ENCODE measurements at places on chromosomes 2 and 18.

GRCh38 chr2:227016894-227017293 is 147.1 kb downstream of the COL4A4 start:
- no peak for DNase-seq

DNA sequence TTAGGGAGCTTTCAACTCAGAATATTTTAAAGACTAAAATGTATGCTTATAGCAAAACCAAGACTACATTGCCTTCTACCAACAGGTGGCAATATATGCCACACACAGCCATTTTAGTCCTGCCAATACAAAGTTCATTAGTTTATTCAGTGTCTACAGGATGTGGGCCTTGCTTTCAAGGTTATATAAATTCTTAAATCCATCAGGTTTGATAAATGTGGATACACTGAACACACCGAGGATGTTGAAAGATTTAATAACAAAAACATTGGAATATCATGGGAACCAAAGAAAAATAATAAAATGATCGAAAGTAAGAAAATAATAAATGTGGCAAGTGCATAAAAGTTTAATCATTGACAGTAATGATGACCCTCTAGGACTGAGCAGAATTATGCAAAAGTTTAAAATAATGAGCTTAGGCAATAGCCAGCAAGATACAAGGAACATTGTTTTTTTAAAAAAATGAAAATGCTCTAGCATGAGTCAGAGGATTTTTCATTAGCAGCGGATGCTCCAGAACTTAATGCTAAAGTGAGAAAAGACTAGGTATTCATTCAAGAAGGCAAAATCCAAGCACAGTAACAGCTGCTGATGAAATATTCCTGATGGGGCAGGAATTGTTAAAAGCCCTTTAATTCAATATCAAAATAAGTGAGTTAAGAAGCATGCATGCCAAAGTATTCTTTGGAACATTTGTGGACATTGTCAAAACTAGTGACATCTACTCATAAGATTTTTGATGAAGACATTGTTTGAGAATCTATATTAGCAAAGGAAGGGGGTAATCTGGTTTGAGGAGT is 14.2 kb downstream of the SCN9A start:
- DNase-seq = no peak

GRCh38 chr18:22238036-22238435 is 68.6 kb downstream of the GATA6 start:
- DNase-seq = no peak

DNA sequence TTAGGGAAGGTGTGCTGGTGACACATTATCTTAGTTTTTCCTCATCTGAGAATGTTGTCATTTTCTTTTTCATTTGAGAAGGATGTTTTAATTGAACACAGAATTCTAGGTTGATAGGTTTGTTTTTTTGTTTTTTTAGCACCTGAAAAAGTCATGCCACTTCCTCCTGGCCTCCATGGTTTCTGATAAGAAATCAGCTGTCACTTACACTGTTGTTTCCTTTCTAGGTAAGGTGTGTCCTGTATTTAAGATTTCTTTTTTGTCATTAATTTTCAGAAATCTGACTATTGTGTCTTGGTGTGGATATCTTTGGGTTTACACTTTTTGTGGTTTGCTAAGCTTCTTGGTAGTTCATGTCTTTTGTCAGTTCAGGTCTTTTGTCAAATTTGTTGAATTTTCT is 99.3 kb downstream of the ROCK1 start:
- no peak for DNase-seq

GRCh38 chr2:236685361-236685760 is 115.7 kb downstream of the ACKR3 start:
- DNase-seq = peak; percentile 39

GRCh38 chr2:226411727-226412360 is 387.8 kb downstream of the IRS1 start:
- no peak for DNase-seq
